ENCODE measurements at places on chromosomes 4 and X.

DNA sequence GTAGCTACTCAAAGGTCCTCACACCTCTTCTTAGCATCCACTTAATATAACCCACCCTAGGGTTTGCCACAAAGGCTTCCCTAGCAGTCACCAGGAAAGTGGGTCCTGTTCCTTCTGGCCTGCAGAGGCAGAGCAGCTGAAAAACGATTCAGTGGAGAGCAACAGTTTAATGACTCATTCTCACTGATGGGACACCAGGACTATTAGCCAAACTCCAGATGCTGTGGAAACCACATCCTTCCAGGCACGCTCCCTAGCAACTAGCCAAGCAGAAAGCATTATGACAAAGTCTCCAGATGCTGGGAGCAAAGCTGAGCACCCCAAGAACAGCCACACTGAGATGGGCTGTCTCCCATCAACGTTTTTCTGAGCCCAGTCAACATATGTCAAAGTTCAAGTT, 30.3 kb upstream of the UTP14A start:
- no peak for DNase-seq

DNA sequence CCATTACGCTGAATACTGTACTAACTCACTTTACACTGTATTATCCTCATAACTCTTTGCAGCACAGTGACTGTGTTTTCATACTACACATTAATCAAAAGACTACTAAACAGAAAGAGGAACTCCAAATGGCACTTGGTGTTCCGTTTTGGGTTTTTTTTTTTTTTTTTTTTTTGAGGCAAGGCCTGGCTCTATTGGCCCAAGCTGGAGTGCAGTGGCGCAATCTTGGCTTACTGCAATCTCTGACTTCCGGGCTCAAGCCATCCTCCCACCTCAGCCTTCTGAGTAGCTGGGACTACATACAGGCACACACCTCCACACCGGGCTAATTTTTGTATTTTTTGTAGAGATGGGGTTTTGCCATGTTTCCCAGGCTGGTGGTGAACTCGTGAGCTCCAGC, 10.7 kb downstream of the KLHL8 start:
- peak; percentile 25 for DNase-seq

- DNase-seq = no peak
These were observed 288.4 kb downstream of the BCOR start for GRCh38 chrX:39809331-39809730.

DNA sequence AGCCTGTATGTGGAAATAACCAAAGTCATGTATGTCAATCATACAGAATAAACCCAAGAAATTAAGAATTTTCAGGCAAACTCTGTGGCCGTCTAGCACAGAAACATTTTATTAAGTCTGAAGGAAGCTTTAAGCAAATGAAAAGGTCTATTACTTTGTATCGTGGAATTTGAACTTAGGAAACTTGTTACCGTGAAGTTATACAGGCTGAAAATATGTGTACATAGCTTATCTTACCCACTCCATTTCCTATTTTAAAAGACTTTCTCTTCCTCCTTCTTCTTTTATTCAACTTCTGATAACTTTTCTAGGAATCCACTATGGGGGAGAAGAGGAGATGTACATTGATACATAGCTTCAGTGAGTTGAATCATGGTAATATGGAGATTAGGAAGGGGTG, 108.3 kb downstream of the AGTR2 start:
- DNase-seq = no peak

DNA sequence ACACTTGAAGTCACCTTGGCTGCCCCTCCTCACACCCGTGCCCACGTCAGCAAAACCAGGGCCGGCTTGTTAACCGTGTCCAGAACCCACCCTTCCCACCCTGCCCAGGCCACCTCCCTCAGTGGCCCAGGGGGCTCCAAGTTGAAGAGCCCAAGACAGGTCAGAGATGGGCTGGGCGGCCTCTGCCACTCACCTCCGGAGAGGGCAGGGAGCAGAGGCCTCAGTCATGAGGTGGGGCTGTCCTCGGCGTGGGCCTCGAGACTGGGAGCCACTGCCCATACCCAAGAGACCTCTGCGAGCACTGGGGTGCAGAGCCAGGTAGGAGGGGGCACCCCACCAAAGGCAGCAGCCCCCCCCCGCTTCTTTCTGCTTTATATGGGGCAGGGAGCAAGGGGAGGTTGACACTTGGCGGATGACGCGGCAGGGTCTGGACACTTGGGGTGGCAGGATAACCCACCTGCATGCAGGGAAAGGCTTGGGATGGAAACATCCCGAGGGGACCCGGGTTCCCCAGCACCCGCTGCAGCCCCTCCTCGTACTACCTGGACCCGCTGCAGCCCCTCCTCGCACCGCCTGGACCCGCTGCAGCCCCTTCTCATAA, 38.0 kb upstream of the SPON2 start:
- DNase-seq = no peak

DNA sequence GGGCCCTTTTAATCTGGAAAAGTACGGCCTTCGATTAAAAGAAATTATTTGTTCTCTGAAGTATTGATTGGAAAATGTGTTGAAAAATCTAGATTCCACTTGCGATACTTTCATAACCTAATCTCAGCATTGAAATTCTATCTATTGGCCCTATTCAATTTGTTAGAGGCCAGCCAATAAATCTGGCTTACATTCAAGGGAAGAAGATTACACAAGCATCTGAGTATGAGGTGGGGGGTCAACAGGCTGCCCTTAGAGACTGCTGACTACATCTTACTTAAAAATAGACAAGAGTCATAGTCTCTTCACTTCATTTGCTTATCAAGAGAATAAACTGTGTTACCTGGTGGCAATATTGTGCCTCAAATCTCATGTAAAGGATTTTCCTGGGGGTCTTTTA, 248.0 kb upstream of the KCNIP4 start:
- no peak for DNase-seq

- DNase-seq = no peak
These were observed 175.8 kb downstream of the FAM13A start for GRCh38 chr4:88881227-88881569.

- DNase-seq = no peak
These were observed 41.5 kb downstream of the CD40LG start for GRCh38 chrX:136689436-136689835.

GRCh38 chrX:150225266-150225665, 137.9 kb upstream of the MAMLD1 start:
- DNase-seq = no peak

Measured in activated CD4-positive, alpha-beta T cell treated with anti-CD3 and anti-CD28 coated beads, Interleukin-2, amount 10 ng/mL, durations not matched to agents 7 days and 5 days (primary cell).